ENCODE measurements at places on chromosomes 5 and 9.

DNA sequence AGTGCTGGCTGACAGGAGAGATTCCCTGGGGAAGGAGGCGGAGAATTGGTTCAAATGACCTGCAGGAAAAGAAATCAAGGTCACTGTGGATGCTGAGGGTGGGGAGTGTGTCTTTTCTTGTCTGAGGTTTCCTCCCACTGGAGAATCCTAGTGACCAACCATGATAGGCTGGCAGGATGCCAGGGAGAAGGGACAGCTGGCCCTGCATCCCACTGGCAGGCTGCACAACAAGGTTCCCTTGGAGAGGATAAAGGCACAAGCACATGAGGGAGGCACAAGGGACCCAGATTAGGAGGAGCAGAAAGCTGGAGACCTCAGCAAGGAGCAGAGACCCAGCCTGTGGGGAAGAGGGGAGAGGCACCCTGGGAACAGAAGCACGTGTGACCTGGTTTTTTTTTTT lies 11.4 kb upstream of the ZDHHC12 start:
- no peak for DNase-seq

DNA sequence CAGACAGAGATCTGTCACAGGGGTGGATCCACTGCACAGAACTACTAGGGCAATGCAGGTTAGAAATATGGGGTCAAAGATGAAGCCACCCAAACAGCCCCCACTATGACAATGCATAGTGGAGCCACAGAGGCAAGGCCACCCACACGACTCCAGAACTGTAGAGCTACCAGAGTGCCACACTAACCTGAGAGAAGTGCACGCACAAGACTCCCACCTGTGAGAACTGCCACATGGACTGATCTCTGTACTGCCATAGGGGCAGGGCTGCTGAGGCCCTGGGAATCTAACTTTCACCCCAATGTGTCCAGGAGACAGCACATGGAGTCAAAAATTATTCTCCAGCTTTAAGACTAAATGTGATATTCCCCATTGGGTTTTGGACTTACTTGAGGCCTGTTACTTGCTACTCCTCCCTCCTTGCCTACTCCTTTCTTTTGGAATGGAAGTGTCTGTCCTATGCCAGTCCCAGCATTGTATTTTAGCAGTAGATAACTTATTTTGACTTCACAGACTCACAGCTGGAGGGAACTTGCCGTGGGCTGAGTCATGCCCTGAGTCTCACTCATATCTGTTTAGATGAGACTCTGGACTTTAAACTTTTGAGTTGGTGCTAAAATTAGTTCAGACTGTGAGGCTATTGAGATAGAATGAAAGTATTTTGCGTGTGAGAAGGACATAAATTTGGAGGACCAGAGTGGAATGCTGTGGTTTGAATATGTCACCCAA lies 853.3 kb downstream of the MAT2B start:
- no peak for DNase-seq

DNA sequence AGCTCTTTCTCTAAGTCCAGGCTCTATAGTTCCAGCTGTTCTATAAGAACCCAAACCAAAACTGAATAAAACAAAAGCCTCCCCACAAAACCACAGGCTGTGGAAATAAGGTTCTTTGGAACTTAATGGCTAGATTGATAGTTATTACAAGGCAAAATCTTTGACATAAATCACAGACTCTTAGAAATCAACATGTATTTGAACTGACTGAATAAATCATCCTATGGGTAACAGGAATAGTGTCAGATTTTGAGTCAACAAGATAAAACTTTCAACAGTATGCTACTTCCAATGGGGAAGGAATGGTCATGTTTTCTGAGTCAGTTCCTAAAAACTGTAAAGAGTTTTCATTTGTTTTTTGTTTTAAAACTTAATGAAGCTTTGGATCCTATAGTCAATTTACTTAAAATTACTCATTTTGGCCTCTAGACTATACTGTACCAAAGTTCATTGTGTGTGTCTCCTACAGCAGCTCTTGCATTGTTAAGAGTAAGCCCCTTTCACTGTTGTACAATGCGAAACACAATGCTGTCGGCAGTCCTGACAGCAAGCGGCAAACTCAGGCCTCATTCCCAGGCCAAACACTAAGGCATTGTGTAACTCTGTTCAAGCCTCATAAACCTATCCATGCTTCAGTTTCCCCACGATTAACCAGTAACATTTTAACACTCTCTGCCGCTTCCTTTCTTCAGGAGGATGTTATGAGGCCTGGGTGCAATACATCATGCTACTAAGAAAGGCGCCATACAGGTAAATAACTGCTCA lies 134.1 kb downstream of the ARL15 start:
- DNase-seq, result no peak

DNA sequence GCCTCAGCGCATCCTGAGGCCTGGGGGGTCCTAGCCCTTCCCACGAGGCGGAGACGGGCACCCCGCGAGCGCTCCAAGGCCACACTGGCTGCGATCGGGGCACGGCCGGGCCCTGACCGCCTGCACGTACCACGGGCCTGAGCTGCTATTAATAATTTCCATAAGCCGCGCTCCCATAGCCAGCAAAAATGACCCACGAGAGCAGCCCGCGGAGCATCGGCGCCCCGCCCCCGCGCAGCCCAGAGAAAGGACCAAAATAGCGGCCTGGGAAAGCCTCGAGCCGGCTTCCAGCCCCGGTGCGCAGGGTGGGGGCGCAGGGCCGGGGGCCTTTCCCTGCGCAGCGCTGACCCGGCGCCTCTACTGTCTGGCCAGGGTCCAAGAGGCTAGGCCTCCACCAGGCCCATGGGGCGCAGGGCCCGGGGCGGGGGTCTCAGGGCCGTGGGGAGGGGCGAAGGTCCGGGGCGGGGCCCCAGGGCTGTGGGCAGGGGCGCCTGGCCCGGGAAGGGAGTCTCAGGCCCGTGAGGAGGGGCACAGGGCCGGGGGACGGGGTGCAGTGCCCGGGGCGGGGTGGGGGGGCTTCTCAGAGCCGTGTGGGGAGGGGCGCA lies 54.4 kb downstream of the EXD3 start:
- DNase-seq, result no peak

- no peak for DNase-seq
Observed at GRCh38 chr5:132834057-132834456, 3.6 kb upstream of the SHROOM1 start.

DNA sequence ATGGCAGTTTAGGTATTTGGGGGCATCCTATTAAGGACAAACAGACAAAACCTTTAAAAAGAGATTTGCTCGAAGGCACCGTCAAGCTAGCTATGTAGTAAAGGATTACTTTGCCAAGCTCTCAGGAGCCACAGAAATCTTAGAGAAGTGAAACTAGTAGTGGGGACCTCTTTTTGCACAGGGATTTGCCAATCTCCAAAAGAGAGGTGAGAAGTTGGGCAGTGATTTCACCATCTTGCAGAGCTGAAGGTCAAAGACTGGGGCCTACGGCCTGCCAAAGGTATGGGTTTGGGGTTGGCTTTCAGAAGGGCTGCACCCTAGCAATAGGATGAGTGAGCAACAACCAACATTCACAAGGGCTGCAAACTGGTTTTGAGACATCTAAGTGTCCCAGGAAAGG lies 1.6 kb upstream of the FCN1 start:
- no peak for DNase-seq

- DNase-seq, result no peak
Observed at GRCh38 chr5:39076757-39077728, 2.8 kb upstream of the RICTOR start.

DNA sequence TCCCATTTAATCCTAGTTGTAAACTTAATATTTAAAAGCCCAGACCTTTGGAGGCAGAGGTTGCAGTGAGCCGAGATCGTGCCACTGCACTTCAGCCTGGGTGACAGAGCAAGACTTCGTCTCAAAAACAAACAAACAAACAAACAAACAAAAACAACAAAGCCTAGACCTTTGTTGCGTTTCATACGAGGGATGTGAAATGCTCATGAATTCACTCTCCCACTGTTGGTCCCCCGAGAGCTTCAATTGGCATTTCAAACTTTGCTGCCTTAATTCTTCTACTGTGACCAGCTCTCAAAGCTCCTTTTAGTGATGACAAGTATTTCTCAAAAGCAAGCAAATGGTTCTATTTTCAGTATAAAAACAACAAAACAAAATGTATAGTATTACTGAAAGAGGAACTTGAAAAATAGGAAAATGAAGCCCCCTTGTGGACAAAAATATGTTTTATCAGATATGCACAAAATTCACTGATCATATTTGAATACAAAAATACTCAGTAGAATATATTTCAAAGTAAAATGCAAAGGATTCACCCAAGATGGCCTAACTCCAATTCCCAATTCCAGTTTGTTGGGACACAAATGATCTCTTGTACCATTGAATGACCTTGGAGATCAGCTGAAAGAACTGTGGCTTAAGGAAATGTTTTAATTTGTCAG lies 140.4 kb downstream of the ESM1 start:
- DNase-seq, result no peak

DNA sequence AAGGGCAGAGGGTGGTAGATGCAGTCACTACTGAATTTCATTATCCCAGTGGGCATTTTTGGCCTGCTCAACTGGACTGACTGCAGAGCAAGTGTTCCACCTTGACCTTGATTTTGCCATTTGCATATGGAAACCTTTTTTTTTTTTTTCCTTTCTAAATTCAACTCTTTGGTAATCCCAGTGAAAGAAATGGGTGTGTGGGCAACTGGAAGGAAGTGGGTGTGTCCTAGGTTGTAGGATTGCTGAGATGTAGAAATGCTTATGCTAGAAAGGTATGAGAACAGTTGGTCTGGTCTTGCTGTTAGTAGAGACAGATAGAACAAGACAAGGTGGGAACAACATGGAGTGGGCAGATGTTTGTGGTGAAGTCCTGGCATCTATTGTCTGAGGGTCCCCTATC lies 7.8 kb upstream of the IL12B start:
- no peak for DNase-seq

DNA sequence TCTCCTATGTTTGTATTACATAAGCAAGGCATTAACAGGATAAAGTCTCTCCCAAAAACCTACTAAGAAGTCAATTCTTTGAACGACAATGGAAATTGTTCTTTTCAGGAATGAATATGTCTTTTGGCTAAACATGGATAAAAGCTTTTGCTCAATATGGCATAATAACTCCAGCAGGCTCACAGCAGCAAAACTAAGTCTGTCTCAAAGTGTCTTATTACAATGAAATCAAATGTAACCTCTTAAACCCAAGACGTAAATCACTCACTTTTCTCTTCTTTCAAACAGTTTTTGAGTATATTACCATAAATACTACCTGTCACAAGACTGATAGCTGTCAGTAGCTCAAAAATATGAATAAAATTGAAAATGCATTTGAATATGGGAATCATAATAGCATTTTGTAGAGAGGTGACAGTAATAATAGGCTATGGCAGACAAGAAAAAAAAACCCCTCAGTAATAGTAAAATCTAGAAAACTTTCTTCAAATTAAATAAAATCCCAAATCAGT lies 41.7 kb upstream of the EFNA5 start:
- no peak for DNase-seq

- DNase-seq, result no peak
Observed at GRCh38 chr5:1035421-1036405, 27.1 kb downstream of the NKD2 start.

- DNase-seq, result no peak
Observed at GRCh38 chr5:41270423-41271251, 57.3 kb upstream of the C6 start.

GRCh38 chr5:66224274-66224673 lies 80.2 kb downstream of the SREK1 start:
- DNase-seq, result no peak

DNA sequence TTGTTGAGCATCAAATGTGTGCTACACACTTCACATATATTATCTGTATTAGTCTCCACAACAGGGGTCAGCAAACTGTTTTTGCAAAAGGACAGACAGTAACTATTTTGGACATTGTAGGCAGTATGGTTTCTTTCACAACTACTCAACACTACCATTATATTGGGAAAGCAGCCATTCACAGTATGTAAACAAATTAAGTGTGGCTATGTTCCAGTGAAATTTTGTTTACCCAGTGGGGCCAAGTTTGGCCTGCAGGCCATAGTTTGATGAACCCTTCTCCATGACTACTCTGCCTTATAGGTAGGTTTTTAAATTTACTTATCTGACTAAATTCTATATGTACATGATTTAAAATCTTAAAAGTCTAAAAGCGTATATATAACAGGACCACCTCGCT lies 13.0 kb upstream of the FAM151B start:
- DNase-seq, result no peak

DNA sequence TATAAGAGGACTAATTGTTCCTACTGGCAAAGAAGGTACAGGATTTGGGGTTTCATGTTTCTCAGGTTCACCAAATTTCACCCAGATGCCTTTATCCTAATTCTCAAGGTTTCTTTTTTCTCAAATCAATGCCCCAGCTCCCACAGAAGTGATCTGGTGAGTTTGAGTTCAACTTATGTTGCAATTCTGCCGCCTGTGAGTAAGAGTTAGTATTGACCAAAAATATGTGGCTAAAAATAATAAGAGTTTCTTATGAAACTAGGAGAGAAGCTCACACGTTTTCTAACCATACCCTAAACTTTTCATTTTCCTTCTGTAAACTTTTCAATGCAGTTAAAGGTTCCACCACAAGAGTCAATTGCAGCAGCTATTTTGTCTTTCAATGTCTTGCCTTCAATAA lies 15.1 kb downstream of the SLCO6A1 start:
- DNase-seq, result no peak

DNA sequence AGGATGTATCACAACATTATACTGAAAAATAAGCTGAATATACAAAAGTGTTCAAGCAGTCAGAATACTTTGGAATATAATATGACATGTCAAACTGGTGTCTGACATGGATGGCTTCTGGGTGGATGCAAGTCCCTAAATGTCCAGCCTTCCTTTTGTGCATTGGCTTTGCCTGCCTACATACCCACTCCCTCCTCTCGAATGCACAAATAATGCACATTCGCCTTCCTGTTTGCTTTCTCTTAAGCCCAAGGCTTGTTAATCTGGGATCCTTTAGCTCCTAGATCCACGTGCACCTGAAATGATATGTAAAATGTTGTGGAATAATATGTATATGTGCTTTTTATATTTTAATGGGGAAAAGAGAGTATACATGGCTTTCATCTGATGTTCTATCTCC lies 12.9 kb upstream of the NPR2 start:
- DNase-seq, result no peak

DNA sequence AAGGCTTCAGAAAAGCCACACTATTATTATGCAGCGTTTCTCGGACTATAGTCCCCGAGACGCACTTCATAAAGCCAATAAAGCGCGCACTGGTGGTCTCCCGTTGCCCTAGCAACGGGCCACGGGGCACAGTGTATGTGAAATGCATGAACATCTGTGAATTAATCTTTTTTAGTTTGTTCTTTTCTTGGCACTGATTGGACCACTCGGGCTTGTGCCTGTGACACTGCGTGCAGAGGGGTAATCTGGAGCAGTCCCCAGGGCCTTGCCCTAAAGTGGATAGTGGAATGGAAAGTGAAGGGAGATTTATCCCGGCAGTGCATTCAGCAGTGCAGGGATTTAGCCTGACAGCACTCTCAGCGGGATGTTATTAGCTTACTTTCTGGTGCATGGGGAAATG lies 92.1 kb downstream of the TLE4 start:
- DNase-seq, result no peak

GRCh38 chr5:126046318-126046717 lies 376.9 kb upstream of the GRAMD2B start:
- DNase-seq, result no peak

GRCh38 chr5:109695005-109695926 lies 5.5 kb downstream of the MAN2A1 start:
- no peak for DNase-seq
